Activated CD4-positive, alpha-beta T cell treated with anti-CD3 and anti-CD28 coated beads, Interleukin-2, amount 50 U/mL, for 24 hours (primary cell): ENCODE measurements at places on chromosomes 1 and 21.

DNA sequence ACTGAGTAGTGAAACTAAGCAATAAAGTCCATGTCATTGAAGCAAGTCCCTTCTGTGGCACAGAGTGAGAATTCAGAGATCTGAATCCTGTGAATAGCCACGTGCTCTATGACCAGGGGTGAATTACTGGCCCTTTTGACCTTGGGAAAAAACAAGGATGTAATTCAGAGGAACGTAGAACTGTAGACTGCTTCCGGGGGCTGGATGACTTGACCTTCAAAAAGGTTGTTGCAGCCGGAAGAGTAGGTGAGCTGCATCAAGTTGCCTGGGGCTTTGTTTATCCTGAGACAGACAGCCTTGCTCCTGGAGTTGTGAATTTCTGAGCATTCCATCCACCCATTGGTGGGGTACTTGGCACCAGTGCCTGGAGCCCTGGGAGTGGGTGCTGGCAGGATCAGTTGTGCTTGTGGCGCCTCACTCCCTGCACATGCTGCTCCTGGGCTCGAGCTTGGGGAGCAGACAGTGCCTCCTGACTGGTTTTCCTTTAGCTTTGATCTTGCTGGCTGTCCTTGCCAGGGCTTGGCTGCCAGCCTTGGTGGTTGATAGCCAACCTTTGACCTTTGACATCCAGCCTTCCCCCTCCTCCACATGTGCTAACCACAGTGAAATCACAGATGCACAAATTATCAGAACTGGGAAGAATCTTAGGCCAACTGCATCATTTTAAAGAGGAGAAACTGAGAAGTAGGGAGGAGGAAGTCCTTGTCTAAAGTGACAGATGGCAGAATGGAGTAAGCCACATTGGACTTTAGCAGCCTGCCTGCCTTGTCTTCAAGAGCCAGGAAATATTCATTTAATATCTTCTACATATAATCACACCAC lies 16.2 kb upstream of the MYOG start:
- DNase-seq: no peak

- no peak for DNase-seq
These were observed 199.3 kb upstream of the CTTNBP2NL start for GRCh38 chr1:112196731-112197130.

GRCh38 chr1:99886841-99887240 lies 36.7 kb downstream of the AGL start:
- no peak for DNase-seq

DNA sequence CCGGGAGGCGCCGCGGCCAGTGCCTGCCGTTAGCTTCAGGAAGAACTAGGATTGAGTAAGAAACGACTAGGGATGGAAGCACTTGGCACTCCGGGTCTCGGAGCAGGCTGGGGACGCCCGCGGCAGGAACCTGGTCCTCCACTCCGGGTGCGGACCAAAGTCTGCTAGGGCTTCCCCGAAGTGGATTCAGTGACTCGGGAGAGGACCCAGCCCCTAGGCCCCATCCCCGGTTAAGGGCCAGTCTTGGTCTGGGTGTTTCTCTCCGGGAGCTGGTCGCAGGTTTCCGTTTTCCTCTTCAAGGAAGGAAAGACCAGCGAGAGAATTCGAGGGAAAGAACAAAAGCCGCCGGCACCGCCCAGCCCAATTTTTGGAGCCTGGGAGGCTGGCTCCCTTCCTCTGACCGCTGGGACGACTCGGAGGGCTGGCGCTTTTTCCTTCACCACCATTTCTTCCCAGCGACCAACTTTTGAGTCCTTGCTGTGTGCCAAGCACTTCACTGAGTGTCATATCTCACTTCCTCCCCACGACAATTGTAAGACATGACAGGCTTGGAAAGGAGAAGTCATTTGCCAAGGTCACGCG lies 16.8 kb upstream of the STMN1 start:
- no peak for DNase-seq

DNA sequence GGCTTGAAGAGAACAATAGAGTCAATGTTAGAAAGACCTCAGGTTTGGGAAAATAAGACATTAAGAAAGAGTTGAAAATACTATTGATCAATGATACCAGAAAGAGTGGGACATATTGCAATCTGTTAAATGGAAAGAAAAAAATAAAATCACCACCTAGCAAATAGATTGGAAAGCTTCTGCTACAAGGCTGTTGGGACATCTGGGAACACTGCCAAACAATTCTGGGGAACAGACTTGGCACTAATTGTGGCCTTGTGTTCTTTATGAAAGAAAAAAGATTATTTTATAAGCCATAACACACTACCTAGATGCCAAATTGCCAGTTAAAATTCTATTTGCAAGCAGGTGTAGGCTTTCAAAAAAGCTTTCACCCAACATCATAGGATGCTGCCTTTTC lies 137.8 kb downstream of the TSEN15 start:
- no peak for DNase-seq

DNA sequence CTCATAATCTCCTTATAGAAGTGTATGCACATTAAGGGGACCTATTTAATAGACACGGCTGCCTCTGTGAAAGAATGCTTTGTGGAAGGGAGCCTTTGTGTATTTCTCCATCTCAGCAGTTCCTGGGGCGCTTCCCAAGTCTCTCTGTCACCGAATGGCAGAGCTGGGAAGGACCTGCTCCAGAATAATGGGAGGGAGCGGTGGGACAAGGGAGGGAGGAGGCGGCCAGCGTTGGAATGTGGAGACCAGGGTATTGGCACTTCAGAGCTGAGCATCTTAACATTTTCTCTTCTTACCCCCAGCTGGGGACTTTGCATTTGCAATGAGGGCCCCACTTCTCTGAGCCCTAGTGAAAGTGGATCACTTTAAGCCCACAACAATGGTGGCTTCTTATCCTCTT lies 23.9 kb downstream of the CACHD1 start:
- DNase-seq: no peak

DNA sequence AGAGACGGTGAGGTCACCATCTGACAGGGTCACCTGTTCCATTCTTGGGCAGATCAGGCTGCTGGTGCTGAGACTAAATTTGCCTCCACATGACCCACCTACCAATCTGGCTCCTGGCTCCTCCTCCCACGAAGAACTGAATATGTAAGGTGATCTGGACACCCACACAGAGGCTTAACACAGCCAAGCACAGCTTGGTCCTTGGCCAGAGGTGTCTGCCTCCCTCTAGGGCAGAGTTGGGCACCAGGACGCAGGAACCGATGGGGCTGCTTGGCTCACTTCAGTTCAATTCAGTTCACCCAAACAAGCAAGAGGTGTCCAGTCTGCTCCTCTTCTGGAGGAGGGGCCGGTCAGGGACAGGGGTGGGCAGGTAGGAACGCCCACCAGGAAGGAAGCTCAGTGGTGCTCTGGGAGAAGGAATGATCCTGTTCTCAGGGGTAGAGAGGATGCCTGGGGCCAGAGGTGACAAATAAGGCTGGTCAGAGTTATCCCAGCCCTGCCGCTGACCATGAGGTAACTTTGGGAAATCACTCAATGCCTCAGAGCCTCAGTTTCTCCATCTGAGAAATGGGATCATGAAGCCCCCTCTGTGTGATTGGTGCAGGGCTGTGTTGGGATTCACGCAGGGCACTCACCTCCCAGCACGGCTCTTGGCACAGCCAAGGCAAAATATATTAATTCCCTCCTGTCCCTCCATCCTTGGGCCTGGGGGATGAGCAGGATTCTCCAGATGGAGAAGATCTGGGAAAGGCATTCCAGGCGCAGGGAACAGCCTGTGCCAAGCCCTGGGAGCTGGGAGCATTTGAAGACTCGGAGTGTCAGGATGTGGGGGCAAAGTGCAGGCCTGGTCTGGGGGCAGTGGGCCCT lies 284.5 kb downstream of the PTPRU start:
- no peak for DNase-seq

DNA sequence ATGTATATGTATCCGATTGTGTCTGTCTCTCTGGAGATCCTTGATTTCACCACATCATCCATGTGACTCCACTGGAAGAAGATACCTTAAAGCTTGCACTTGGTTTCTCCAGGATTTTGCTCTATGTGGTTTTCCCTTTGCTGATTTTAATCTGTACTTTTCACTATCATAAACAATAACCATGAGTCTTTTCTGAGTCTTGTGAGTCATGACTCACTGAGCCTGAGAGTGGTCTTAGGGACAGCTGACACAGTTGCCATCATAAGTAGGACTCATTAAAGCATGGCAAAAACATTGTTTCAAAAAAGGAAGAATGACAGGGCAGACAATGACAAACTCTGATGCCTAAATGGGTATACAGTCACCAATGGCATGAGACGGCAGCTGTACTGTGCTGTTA lies 226.2 kb downstream of the AKT3 start:
- no peak for DNase-seq

- DNase-seq: peak; percentile 79
These were observed at the start of gene RPL11 for GRCh38 chr1:23691499-23692307. TSS of gene RPL11 (plus strand) at chr1:23691806. CDS start at chr1:23691824, 18 bp downstream.

DNA sequence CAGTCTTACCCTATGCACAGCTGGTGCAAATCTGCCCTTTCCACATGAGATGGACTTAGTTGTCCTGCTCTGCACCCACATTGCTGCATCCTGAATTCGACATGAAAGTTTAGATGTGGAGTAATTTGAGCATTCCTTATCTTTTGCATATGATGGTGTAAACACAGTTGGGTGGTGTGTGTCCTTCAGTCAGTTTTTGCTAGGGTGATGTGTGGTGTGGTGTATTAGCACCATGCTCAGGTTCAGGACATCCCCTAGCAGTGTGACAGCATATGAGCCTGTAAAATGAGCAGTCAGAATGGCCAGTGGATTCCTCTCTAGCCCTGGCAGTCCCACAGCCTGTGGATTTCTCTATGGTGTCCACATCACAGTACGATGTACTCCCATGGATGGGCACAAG lies 42.6 kb upstream of the CD101 start:
- no peak for DNase-seq

- no peak for DNase-seq
These were observed 8.6 kb upstream of the FCMR start for GRCh38 chr1:206930210-206930798.

DNA sequence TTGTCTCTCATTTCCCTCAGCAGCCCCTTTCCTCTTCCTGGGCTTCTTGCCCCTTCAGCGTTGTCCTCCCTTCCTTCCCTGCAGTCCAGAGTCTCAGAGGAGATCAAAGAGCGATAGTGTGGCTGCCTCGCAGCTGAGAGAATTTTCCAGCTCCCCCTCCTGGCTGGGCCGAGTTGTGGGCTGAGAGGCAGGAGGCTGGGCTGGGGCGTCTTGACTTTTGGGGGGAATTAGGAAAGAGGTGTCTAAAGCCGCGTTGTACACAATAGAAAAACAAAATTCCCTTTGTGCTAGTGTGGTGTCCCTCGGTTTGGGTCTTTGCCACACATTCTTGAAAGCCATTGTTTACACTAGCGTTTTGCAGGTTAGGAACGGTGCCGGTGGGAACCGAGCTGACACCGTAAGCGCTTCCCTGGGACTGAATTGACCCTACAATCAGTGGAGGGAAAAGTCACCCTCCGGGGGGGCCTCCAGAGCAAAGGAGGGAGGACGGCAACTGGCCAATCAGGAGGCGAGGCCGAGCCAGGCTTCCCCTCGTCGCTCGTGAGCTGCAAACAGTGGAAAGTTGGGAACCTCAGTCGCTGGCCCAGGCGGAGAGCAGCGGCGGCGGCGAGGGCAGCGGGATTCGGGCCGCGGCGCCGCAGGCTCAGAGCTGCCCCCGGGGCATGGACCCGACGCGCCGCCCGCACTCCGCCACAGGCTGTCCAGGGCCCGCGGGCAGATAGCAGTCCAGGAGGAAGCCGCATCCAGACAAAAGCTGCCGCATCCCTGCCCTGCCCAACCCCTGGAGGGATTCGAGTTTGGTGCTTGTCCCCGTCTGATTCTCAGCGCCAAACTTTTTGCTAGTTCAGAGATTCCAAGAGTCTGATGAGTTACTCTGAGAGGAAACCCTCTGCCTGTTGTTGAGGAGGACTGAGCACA lies at the start of gene HMCN1:
Gene HMCN1 (plus strand): TSS at position 574 of the 918 bp plus-strand sequence. CDS start 389 bp downstream, outside the sequence.
- no peak for DNase-seq

- DNase-seq: no peak
These were observed 119.9 kb downstream of the KCNJ15 start for GRCh38 chr21:38376693-38377092.

- no peak for DNase-seq
These were observed 34.4 kb downstream of the FH start for GRCh38 chr1:241485145-241485544.

- no peak for DNase-seq
These were observed 17.7 kb downstream of the TCP10L start for GRCh38 chr21:32567626-32568025.

DNA sequence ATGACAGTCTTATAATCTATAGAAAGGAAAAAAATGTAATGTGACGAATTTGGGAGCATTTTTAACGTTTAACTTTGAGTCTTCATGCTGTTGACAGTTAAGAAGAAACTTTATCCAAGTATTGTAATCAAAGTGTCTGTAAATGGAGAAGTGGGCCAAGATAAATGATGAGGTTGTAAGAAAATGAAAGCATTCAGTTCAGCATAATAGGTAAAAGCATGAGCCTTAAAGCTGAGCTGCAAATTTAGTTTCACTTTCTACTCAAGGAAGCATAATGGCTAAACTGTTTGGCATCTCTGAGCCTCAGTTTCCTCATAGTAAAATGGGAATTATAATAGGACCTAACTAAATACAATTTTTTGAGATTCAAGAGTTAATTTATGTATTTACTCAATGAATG lies 1554.8 kb downstream of the KCNT2 start:
- no peak for DNase-seq

- DNase-seq: no peak
These were observed 683 bp downstream of the LRRC8B start for GRCh38 chr1:89525169-89525855.
